ENCODE measurements at places on chromosomes 11 and 22.

- DNase-seq, result no peak
These were observed 16.4 kb upstream of the GRAMD1B start for GRCh38 chr11:123413636-123414035.

GRCh38 chr11:91773090-91773489 is 451.5 kb upstream of the FAT3 start:
- DNase-seq, result no peak

DNA sequence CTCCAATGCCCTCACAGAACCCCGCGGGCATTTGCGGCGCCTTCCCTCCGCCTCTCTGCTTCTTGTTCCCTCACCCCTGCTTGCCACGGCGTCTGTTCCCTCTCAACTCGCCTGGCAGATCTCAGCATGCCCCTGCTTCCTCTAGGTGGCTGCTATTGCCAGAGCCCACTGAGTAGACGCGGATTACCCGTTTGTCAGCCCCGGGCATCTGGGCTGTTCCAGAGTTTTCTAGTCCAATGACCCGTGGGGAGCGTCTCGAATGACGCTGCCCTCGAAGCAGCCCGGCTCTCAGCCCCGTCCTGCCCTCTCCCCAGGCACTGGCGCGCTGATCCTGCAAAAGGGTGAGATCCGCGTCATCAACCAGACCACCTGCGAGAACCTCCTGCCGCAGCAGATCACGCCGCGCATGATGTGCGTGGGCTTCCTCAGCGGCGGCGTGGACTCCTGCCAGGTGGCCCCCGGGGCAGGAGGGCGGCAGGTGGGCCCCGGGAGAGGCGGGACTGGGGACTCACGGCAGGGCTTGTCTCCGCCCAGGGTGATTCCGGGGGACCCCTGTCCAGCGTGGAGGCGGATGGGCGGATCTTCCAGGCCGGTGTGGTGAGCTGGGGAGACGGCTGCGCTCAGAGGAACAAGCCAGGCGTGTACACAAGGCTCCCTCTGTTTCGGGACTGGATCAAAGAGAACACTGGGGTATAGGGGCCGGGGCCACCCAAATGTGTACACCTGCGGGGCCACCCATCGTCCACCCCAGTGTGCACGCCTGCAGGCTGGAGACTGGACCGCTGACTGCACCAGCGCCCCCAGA is 49.7 kb downstream of the ST14 start:
- DNase-seq, result no peak

- DNase-seq, result no peak
These were observed 46.2 kb downstream of the FAM83F start for GRCh38 chr22:40040927-40041326.

DNA sequence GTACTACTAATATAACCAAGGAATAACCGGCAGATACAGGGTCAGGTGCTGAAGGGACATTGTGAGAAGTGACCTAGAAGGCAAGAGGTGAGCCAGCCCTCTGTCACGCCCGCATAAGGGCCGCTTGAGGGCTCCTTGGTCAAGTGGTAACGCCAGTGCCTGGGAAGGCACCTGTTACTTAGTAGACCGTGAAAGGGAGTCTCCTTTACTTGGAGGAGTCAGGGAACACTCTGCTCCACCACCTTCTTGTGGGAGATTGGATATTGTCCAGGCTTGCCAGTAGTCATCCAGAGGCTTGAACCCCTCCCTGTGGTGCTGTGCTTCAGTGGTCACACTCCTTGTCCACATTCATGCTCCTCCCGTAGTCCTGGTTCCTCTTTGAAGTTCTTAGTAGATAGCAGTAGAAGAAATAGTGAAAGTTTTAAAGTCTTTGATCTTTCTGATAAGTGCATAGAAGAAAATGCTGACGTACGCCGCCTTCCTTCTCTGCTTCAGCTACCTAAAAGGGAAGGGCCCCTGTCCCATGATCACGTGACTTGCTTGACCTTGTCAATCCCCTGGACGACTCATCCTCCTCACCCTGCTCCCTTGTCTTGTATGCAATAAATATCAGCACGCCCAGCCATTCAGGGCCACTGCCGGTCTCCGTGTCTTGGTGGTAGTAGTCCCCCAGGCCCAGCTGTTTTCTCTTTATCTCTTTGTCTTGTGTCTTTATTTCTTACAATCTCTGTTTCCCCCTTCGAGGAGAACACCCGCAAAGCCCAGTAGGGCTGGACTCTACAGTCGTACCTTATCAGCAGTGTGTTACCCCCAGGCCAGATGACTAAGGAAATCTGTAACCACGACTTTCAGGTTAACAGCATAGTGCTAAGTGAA is 6.1 kb downstream of the NUP50 start:
- peak; percentile 33 for DNase-seq
